ENCODE measurements at places on chromosomes 7 and 10. TPM values are rescaled to one million over a fixed set of nuclear protein-coding genes. Genes with fewer than 3 reads are reported as not detected.

Gene PAX2
- total RNA-seq: 0.34 TPM

Gene LYZL1
- not detected for total RNA-seq

Gene ZWINT
- 86.3 TPM for total RNA-seq

Gene ASB15
- not detected for total RNA-seq

Gene SLC18A3
- not detected for total RNA-seq

Gene MYL7
- not detected for total RNA-seq

Gene LRRC17
- not detected for total RNA-seq

Gene IKZF5
- 5.2 TPM for total RNA-seq

Gene HOXA5
- total RNA-seq: 3.2 TPM

Gene ADAMTS14
- total RNA-seq: 0.14 TPM

Gene UTF1
- total RNA-seq: not detected

Gene CLDN4
- 7.0 TPM for total RNA-seq

Gene KIAA1217
- 1.9 TPM for total RNA-seq

Gene ZNF282
- total RNA-seq: 23.6 TPM

Gene DRGX
- total RNA-seq: not detected

Gene ATRNL1
- 0.20 TPM for total RNA-seq

Gene TMEM236
- 0.09 TPM for total RNA-seq

Gene LRRTM3
- not detected for total RNA-seq

Gene LIPJ
- total RNA-seq: not detected
